ENCODE measurements at places on chromosomes 13 and 19. TPM values are rescaled to one million over a fixed set of nuclear protein-coding genes. Genes with fewer than 3 reads are reported as not detected.

DNA sequence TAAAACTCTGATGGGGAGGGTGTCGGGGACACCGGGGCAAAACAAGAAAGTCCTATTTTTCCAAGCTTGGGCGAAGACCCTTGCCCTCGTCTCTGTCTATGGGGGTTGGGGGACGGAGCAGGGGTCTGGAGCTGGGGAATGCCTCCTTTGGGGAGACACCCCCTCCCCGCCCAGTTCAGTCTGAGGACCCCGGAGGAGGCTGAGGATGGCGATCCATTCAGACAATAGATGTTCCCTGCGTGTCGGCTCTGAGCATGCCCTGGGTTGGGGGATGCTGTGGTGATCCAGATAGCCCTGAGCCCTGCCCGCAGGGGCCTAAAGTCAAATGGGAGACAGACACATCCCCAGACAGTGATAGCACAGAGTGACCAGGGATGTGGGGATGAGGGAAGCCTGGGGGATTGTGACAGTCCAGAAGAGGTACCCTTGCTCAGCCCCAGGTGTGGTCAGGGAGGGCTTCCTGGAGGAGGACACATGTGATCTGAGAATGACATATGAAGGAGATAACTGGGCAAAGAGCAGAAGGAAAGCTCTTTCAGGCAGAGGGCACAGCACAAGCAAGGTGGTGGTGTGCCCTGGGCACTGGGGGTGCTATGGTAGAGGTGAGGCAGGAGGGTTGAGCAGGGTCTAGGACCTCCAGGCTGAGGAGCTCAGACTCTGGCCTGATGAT, 9.1 kb downstream of the LRFN3 start:
- H3K36me3 ChIP-seq: peaks cover 4% of the 10 kb centered on the region
- H3K4me3 ChIP-seq: no peak overlapping the region
- no peak overlapping the region for H3K27ac ChIP-seq
- DNase-seq: no peak

GRCh38 chr13:75932636-75933035, 296.5 kb downstream of the LMO7 start:
- no peak overlapping the region for H3K27ac ChIP-seq
- H3K36me3 ChIP-seq: no peaks in the 10 kb centered on the region
- no peak for DNase-seq
- H3K4me1 ChIP-seq: no peaks in the 10 kb centered on the region
- H3K4me3 ChIP-seq: no peak overlapping the region

GRCh38 chr13:32125751-32126150, 94.2 kb downstream of the FRY start:
- no peaks in the 10 kb centered on the region for H3K4me1 ChIP-seq
- no peak overlapping the region for H3K27ac ChIP-seq
- H3K36me3 ChIP-seq: no peaks in the 10 kb centered on the region
- H3K4me3 ChIP-seq: no peak overlapping the region

- no peaks in the 10 kb centered on the region for H3K36me3 ChIP-seq
- DNase-seq: peak; percentile 74
- H3K27me3 ChIP-seq: no peaks in the 10 kb centered on the region
- H3K4me3 ChIP-seq: no peak overlapping the region
- peak overlapping the region; percentile 39 for H3K27ac ChIP-seq
Measured at GRCh38 chr19:11096210-11096841, 7.1 kb downstream of the LDLR start.

GRCh38 chr19:10929402-10929794, 787 bp downstream of the TIMM29 start:
- H3K4me3 ChIP-seq: peak overlapping the region; percentile 67
- H3K27ac ChIP-seq: peak overlapping the region; percentile 19
- no peak for DNase-seq
- no peaks in the 10 kb centered on the region for H3K36me3 ChIP-seq
- H3K4me1 ChIP-seq: no peaks in the 10 kb centered on the region
- no peaks in the 10 kb centered on the region for H3K27me3 ChIP-seq

DNA sequence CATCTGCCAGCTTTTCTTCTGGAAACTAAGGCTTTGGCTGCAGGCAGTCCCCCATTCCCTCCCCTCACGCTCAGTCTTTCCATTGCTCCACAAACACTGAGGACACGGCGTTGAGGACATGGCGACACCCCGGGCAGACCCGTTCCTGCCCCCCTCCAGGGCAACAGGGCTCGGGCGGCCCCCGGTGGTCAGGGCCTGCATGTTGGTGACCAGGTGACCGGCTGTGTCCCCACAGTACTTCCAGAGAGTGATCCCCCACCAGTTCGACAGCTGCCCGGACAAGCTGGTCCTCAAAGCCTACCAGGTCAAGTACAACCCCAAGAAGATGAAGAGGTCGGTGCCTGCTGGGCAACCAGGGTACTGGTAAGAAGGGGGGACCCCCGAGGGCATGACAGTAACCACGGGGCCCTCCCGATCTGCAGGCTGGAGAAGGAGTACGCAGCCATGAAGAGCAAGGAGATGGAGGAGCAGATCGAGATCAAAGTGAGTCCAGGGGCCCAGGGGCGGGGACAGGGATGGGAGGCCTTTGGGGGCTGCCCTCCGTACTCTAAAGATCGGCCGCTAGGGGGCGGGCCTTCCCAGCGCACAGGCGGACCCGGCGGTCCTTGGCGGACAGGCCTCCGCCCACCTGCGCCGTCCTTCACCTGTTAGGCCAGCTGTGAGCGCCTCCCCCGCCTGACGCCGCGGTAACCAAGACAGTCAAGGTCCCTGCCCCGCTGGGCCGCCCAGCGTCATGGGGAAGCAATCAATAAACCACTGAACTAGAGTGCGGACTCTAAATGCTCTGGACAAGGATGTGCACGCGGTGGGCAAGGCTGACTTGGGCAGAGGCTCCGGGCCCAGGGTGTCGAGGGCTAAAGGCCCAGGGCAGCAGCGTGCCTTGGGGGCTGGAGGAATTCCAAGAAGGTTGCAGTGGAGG, 21.1 kb downstream of the PRR36 start:
- no peaks in the 10 kb centered on the region for H3K36me3 ChIP-seq
- no peak overlapping the region for H3K4me3 ChIP-seq
- no peaks in the 10 kb centered on the region for H3K4me1 ChIP-seq
- no peak overlapping the region for H3K27ac ChIP-seq

- peaks cover 6% of the 10 kb centered on the region for H3K4me1 ChIP-seq
- no peaks in the 10 kb centered on the region for H3K27me3 ChIP-seq
- no peaks in the 10 kb centered on the region for H3K36me3 ChIP-seq
- H3K4me3 ChIP-seq: no peak overlapping the region
- DNase-seq: no peak
Measured at GRCh38 chr13:51608857-51609406, 24.7 kb downstream of the WDFY2 start.

DNA sequence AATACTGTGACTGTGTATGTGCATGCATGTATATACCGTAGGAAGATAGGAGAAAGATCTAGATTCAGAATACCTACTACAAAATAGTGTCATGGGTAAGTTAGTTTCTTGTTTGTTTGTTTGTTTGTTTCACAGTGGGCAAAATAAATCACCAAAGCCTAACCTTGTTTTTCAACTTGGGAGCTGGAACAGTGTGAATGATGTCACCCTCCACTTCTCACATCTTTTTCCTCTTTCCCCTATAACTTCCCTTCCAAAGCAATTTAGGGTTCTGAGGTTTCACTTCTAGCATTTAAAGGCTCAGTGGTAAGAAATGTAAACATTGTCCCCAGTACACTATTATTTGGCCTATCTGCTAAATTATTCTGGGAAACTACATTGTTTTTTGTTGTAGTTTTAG, 5.4 kb downstream of the KCTD4 start:
- no peaks in the 10 kb centered on the region for H3K36me3 ChIP-seq

GRCh38 chr19:19031891-19032290, 1.4 kb downstream of the SUGP2 start:
- no peak overlapping the region for H3K4me3 ChIP-seq
- no peaks in the 10 kb centered on the region for H3K36me3 ChIP-seq
- H3K4me1 ChIP-seq: no peaks in the 10 kb centered on the region

The ZNF556 gene
- not detected for polyA plus RNA-seq

The ZNF90 gene
- 0.25 TPM for polyA plus RNA-seq

The ZNF726 gene
- polyA plus RNA-seq: 0.54 TPM

The C1QTNF9B gene
- not detected for polyA plus RNA-seq

The RNF113B gene
- polyA plus RNA-seq: not detected

The IRF3 gene
- polyA plus RNA-seq: 37.8 TPM
